ENCODE measurements at places on chromosomes 2 and 18.

- no peak for DNase-seq
These were observed 37.5 kb downstream of the HK2 start for GRCh38 chr2:74871414-74871813.

- DNase-seq = no peak
These were observed 464 bp upstream of the SESTD1 start for GRCh38 chr2:179265082-179265510.

DNA sequence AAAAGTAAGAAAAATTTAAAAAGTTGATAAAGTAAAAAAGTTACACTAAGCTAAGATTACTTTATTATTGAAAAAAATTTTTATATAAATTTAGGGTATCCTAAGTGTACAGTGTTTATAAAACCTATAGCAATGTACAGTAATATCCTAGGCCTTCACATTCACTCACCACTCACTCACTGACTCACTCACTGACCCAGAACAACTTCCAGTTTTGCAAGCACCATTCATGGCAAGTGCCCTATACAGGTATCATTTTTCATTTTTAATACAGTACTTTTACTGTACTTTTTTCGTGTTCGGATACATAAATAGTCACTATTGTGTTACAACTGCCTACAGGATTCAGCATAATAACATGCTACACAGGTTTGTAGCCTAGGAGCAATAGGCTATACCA is 8.9 kb upstream of the THUMPD2 start:
- DNase-seq = no peak

DNA sequence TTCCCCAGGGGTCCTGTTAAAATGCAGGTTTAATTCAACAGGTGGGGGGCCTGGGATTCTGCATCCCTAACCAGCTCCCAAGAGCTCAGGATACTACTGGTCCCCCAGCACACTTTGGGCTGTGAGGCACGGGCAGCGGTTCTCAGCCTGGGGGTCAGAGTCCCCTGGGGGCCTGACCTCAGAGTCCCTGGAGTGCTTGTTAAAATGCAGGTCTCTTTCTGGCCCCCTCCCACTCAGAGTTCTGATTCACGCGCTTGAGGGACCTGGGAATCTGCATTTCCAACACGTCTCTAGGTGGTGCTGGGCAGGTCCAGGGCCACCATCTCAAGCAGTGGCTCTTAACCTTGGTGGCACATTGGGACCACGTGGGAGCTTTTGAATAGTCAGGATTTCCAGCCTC is 2.8 kb upstream of the OTOS start:
- no peak for DNase-seq

DNA sequence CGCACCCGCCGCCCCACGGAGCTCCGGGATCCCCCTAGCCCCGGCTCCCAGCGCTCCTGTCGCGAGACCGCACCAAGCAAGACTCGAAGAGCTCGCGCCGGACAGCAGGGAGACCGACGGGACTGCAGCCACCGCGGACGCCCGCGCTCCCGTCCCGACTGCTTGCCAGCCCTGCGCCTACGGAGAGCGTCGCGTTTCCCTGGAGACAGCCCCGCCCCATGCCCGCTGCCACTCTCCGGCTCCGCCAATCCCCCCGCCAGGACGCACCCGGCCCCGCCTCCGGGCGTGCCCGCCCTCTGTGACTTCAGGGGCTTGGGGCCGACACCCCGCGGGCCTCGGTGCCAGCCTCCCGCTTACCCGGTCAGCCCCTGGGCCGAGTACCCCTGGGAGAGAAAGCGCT is at the start of gene ANKMY1:
ANKMY1 (minus strand) TSS at position 181 of the 400 bp plus-strand sequence. CDS start 653 bp downstream, outside the sequence.
- no peak for DNase-seq

DNA sequence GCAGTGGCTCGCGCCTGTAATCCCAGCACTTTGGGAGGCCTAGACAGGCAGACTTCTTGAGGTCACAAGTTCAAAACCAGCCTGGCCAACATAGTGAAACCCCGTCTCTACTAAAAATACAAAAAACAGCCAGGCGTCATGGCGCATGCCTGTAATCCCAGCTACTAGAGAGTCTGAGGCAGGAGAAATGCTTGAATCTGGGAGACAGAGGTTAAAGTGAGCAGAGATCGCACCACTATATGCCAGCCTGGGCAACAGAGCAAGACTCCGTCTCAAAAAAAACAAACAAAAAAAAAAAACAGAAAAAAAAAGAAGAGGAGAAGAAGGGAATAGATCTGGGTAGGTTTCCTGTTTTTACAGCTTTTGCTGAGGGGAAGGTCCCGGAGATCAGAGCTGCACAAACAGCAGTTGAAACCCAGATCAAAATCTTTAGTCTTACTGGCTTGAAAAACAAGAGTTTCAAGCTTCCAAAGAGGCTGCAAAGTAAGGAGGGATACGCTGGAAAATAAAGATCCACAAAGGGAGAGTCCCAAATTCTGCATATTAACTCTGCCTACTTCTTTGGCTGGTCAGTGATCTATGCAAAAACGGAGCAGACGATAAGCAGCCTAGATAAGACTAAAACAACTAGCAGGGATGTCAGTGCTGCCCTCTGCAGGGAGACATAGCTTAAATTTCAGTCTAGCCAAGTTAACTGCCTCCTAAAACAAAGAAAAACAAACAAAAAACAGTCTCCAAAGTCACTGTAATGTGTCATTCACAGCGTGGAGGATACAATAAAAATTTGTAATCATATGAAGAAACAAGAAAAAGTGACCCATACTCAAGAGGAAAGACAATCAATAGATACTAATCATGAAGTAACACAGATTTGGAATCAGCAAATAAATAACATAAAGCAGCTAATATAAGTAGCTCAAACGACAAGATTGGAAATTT is 74.1 kb downstream of the TLK1 start:
- no peak for DNase-seq

- no peak for DNase-seq
These were observed 53.8 kb upstream of the FOSL2 start for GRCh38 chr2:28338831-28339321.

GRCh38 chr2:239548965-239549595 is 148.3 kb upstream of the HDAC4 start:
- no peak for DNase-seq

GRCh38 chr18:9413576-9413975 is 61.7 kb upstream of the RALBP1 start:
- no peak for DNase-seq

GRCh38 chr2:35033748-35034147 is 1321.8 kb upstream of the CRIM1 start:
- DNase-seq = no peak

DNA sequence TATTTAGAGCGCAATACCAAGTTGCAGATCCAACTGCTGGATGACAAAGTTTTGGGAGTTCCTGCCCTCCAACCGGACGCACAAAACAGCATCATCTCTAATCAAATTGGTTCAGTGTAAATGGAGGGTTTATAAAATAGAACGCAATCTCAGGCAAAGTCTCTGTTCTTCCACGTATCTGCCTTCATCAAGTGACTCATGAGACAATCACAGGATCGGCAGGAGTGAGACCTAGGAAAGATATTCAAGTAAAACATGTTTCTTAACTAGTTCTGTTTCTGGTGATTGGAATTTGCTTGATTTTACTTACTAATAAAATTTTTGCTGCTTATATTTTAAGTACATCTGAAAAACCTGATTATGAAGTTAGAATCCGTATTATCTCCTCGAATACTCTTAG is 7.6 kb downstream of the FZD5 start:
- no peak for DNase-seq

DNA sequence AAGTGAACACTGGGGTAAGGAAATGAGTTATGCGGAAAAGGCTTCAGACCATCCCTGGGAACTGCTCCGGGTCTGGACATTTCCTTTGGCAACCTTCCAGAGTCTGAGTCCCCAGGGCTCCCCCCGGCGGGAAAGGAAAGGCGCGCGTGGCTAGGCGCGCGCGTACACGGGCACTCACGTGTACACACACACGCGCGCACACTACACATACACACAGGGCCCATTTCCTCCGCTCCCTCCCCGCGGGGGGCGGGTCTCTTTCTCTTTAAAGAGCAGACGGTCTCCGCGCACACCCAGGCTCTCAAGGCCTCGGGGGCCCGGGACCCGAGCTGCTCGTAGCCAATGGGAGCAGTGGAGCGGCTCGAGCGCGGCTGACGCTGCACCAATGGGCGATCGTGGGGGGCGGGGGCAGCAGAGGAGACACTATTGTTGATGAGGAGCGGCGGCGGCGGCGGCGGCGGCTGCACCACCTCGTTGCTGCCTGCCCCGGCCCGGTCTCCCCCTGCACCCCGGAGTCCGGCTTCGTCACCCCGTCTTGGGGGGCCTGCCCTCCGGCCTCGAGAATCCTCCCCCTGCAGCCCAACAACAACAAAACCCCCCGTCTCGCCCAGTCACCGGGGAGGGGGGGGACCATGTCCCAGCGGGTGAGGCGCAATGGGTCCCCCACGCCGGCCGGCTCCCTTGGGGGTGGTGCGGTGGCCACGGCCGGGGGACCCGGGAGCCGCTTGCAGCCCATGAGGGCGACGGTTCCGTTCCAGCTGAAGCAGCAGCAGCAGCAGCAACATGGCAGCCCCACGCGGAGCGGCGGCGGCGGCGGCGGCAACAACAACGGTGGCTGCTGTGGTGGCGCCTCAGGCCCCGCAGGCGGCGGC is at the start of gene FAM117B:
FAM117B (plus strand) TSS at position 414 of the 872 bp plus-strand sequence; CDS start at position 633, 219 bp downstream.
- DNase-seq = peak; percentile 78

GRCh38 chr2:229417176-229417575 is 146.1 kb upstream of the PID1 start:
- no peak for DNase-seq

DNA sequence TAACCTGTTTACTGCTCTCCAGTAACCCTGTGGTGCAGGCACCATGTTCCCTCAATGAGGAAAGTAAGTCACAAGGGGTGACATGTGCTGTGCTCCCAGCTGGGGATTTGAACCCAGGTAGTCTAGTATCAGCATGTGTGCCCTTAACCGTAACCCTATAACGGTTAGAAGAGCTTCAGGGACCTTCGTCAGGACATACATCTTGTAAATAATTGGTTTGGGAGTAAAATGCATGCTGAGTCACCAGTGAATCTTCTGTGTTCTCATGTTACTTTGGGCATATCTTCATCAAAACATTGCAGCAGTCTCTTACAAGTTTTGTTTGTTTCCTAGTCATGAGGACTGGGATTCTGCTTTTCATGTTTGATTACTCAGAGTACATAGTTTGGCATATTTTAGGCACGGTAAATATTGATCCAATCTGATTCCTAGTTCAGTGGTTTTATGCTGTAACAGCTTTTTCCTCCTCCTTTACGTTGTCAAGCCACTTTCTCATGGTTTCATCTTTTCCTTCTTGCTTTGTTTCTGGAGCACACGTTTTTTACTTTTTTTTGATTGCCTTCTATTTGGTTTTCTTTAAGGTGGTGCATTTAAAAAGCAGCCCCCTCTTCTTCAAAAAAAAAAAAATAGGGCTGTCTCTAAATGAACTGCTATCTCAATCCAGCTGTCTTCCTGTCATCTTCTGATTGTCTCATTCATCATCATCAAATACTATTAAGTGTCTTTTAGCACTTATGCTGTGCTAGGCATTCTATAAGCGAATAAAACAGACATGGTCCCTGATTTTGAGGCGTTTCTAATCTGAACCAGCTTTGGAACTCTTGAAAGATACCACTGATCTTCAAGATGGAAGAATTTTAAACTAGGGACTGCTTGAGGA is 50.4 kb downstream of the CLIP4 start:
- DNase-seq = no peak

- DNase-seq = no peak
These were observed 235.0 kb upstream of the RGPD4 start for GRCh38 chr2:107591561-107592279.

- no peak for DNase-seq
These were observed 58.2 kb downstream of the SLC16A14 start for GRCh38 chr2:230010501-230010900.

DNA sequence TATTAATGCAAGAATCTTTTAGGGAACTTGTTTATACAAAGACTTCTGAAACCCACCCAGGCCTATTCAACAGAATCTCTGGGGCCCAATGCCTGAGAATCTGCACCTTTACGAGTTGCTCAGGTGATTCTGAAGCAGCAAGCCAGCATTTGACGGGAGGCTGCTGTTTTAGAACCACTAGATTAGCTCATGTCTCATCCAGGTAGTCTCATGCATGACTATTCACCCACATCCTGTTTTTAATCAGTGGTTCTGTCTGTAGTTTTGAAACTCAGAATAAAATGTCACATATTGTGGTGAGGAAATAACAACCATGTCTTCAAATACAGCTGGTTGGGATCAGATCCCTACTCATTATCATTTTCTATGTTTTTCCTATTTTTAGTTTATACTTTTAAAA is 39.5 kb downstream of the CYTIP start:
- no peak for DNase-seq

- DNase-seq = no peak
These were observed 251.5 kb downstream of the ZNF521 start for GRCh38 chr18:25100418-25100817.

GRCh38 chr2:61770746-61771145 is 83.1 kb downstream of the FAM161A start:
- DNase-seq = no peak

DNA sequence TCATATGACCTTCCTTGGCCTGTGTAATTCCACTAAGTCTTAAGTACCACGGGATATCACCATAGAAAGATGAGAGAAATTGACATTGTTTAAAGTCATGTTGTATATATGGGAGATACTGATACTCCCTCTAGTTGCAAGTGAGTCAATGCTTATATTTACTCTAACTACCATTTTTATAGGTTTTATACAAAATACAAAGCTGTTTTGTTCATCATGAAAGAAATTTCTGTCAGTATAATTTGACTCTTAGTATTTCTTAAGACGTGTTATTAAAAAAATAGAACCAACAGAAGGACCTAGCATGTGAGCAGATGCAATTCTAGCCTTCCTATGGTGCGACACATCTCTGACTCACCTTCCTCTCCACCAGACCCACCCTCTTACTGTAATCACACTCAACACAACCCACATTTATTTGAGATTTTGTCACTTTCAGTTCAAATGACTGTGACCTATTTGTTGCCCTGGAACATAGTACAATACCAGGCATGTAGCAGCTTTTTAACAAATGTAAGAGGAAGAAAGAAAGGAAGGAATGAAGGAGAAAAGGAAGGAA is 453.1 kb downstream of the CMPK2 start:
- no peak for DNase-seq

DNA sequence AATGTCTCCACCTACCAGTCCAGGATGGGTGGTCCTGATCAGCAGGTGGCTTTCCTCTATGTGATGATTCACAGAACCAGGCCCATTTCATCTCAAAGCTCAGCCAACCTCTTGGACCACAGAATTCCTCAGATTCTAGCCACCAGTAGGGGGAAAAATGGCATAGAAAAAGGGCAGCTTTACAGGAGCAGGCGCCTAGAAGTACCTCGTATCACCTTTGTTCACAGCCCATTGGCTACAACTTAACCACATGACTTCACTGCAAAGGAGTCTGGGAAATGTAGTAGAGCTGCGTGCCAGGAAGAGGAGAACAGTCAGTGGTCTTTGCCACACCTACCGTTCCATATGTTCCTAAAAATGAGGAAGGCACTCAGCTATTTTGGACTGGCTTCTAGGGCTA is 62.8 kb upstream of the DTNA start:
- no peak for DNase-seq

All from NCI-H1417 treated with DMSO at 0.1 percent for 48 hours (cell line).